Gastrocnemius medialis (tissue), 4 donors: ENCODE measurements at places on chromosomes 11 and 22. TPM values are rescaled to one million over a fixed set of nuclear protein-coding genes. Genes with fewer than 3 reads are reported as not detected.
A peak's percentile ranks its signal among the peaks of the same experiment; 100 is the strongest.

DNA sequence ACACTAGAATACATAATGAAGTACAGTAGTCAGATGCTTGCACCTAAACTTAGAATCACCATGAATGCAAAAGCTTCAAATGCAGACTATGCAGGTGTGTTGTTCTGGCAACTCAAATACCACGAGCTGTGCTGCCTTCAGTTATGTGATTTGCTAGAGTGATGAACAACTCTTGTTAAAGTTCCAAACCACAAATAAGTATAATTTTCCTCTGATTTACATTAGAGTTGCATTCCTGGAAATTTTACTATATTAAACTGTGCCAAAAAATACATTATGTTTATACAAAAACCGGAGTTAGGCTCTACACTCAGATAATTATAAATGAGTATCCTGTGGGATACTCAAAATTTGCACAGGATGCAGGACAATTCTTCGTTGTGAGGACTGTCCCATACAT is 3.0 kb downstream of the TMEM218 start:
- no peak for DNase-seq
- H3K4me3 ChIP-seq: no peak overlapping the region
- no peaks in the 10 kb centered on the region for H3K36me3 ChIP-seq
- peaks cover 11% of the 10 kb centered on the region for H3K4me1 ChIP-seq
- no peaks in the 10 kb centered on the region for H3K27me3 ChIP-seq

DNA sequence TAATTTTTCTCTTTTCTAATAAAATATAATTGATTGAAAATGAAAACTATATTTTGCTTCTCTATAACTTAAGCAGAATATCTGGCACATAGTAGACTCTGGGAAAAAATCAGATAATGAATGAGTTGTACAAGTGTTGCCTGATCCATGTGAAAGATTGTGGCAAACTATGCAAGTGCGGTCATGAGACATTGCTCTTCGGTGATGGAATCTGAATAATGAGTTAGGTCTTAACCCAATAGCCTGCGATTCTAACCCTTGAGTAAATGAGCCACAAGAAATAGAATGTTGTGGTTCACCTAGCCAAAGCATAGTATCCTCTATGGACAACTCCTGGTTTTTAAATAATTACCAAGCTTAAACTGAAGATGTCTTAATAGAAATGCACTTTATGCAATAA is 333.7 kb upstream of the LUZP2 start:
- no peaks in the 10 kb centered on the region for H3K4me1 ChIP-seq
- no peak for DNase-seq
- H3K36me3 ChIP-seq: no peaks in the 10 kb centered on the region

GRCh38 chr11:47797633-47798032 is 30.5 kb upstream of the FNBP4 start:
- no peak overlapping the region for H3K4me3 ChIP-seq
- H3K36me3 ChIP-seq: no peaks in the 10 kb centered on the region
- DNase-seq: no peak
- H3K27ac ChIP-seq: no peak overlapping the region

GRCh38 chr11:72758304-72758689 is 6.1 kb upstream of the ARAP1 start:
- no peak for DNase-seq
- no peak overlapping the region for H3K27ac ChIP-seq
- H3K4me1 ChIP-seq: peaks cover 9% of the 10 kb centered on the region
- no peaks in the 10 kb centered on the region for H3K27me3 ChIP-seq
- no peaks in the 10 kb centered on the region for H3K36me3 ChIP-seq
- no peak overlapping the region for H3K4me3 ChIP-seq

DNA sequence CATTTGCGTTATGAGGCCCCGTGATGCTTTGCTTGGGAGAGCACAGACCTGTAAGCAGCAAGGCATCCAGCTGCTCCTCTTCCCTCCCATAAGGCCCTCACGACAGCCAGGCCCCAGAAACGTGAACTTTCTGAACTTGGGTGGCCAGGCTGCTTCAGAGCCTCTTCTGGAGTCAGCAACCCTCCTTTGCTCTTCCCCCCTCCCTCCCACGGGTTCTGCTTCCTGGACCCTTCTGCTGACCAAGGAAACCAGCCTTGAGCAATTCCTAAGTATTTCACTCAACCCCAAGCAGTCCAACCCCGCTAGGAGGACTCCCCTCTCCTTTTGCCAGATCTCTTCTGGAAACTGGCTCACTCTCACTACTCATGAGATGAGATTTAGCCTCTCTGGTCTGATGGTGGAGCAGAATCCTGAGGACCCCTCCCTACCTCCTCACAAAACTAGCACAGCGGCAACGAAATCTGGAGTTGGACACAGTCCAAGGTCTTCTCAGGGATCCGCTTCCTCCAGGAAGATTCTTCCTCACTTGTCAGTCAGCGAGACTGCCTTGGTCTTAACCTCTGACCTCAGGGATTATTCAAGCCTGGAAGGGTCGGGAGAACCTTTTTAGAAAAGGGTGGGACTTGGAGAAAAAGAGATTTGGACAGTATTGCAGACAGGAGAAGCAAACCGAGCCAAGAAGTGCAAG is 86.2 kb downstream of the UBASH3B start:
- H3K4me1 ChIP-seq: no peaks in the 10 kb centered on the region
- no peaks in the 10 kb centered on the region for H3K27me3 ChIP-seq
- DNase-seq: peak; percentile 48
- no peak overlapping the region for H3K27ac ChIP-seq
- no peaks in the 10 kb centered on the region for H3K36me3 ChIP-seq

DNA sequence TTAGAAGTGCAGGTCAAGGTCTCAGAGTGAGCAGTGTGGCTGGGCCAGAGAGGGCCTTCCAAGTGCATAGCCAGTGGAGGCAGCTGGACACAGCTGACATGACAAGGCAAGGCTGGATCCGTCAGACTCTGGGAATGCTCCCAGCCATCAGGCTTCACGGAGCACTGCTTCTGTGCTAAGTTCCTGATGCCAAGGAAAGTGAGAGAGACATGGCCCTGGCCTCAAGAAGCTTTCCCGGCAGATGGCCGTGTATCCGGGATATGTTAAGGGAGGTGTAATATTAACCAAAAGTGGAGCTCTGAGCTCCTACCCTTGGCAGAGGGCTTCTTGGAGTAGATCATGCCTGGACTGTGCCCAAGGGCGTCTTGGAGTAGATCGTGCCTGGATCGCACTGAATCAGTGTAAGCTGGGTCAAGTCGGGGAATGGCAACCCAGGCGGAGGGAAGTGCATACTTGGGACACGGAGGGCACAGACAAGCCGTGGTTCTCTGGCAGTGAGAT is 7.4 kb upstream of the EFCAB6 start:
- H3K4me1 ChIP-seq: no peaks in the 10 kb centered on the region
- no peak overlapping the region for H3K4me3 ChIP-seq
- DNase-seq: no peak
- peaks cover 37% of the 10 kb centered on the region for H3K27me3 ChIP-seq
- H3K36me3 ChIP-seq: no peaks in the 10 kb centered on the region
- H3K27ac ChIP-seq: no peak overlapping the region

DNA sequence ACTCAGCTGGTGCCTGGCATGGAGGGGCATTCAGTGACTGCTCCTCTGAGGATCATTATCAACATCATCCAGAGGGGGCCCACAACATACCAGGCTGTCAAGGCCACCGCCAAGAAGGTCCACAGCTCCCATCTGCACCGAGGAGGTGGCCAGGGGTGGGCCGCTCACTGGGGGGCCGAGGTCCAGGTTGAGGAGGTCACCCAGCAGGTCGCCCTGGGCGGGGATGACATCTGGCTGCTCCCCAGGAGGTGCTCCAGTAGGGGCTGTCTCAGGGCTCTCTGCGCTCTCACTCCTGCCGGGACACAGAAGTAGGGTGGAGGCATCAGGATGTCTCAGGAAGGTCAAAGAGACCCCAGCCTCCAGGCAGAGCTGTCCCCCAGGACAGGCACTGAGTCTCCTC is 25.1 kb upstream of the RASL10A start:
- peaks cover 55% of the 10 kb centered on the region for H3K4me1 ChIP-seq
- no peaks in the 10 kb centered on the region for H3K27me3 ChIP-seq
- no peak overlapping the region for H3K4me3 ChIP-seq

GRCh38 chr11:14304601-14305000 is 54.4 kb downstream of the RRAS2 start:
- H3K4me3 ChIP-seq: no peak overlapping the region
- no peaks in the 10 kb centered on the region for H3K27me3 ChIP-seq
- peaks cover 40% of the 10 kb centered on the region for H3K4me1 ChIP-seq

- no peak overlapping the region for H3K4me3 ChIP-seq
- DNase-seq: no peak
- H3K27me3 ChIP-seq: peaks cover 16% of the 10 kb centered on the region
Observed at GRCh38 chr22:44546686-44547310, 48.8 kb upstream of the RTL6 start.

- peak; percentile 26 for DNase-seq
- no peaks in the 10 kb centered on the region for H3K27me3 ChIP-seq
- no peak overlapping the region for H3K27ac ChIP-seq
- H3K36me3 ChIP-seq: no peaks in the 10 kb centered on the region
- H3K4me1 ChIP-seq: peaks cover 51% of the 10 kb centered on the region
- no peak overlapping the region for H3K4me3 ChIP-seq
Observed at GRCh38 chr11:126112547-126112946, 49.9 kb upstream of the CDON start.

- no peaks in the 10 kb centered on the region for H3K4me1 ChIP-seq
- no peak overlapping the region for H3K4me3 ChIP-seq
- H3K27ac ChIP-seq: no peak overlapping the region
- no peak for DNase-seq
- H3K27me3 ChIP-seq: no peaks in the 10 kb centered on the region
Observed at GRCh38 chr11:84142411-84142810, 856.2 kb upstream of the CCDC90B start.

GRCh38 chr11:112885744-112886433 is 75.3 kb upstream of the NCAM1 start:
- H3K4me3 ChIP-seq: no peak overlapping the region
- no peak overlapping the region for H3K27ac ChIP-seq
- no peaks in the 10 kb centered on the region for H3K36me3 ChIP-seq
- H3K27me3 ChIP-seq: no peaks in the 10 kb centered on the region
- DNase-seq: no peak

GRCh38 chr22:26550498-26551033 is 38.3 kb upstream of the TFIP11 start:
- no peak overlapping the region for H3K4me3 ChIP-seq
- no peak for DNase-seq
- H3K4me1 ChIP-seq: peaks cover 73% of the 10 kb centered on the region
- H3K27ac ChIP-seq: peak overlapping the region; percentile 67
- no peaks in the 10 kb centered on the region for H3K36me3 ChIP-seq
- H3K27me3 ChIP-seq: no peaks in the 10 kb centered on the region

GRCh38 chr11:134558258-134558835 is 146.3 kb upstream of the B3GAT1 start:
- H3K27ac ChIP-seq: no peak overlapping the region
- H3K27me3 ChIP-seq: no peaks in the 10 kb centered on the region
- no peak overlapping the region for H3K4me3 ChIP-seq
- no peak for DNase-seq

GRCh38 chr22:47457021-47457420 is 694.6 kb downstream of the TBC1D22A start:
- H3K27me3 ChIP-seq: no peaks in the 10 kb centered on the region
- H3K4me3 ChIP-seq: no peak overlapping the region
- DNase-seq: no peak

GRCh38 chr11:1112351-1113191 is 37.9 kb downstream of the MUC2 start:
- no peaks in the 10 kb centered on the region for H3K36me3 ChIP-seq
- no peak for DNase-seq
- no peaks in the 10 kb centered on the region for H3K4me1 ChIP-seq
- H3K27me3 ChIP-seq: peaks cover under 1% of the 10 kb centered on the region
- no peak overlapping the region for H3K4me3 ChIP-seq

DNA sequence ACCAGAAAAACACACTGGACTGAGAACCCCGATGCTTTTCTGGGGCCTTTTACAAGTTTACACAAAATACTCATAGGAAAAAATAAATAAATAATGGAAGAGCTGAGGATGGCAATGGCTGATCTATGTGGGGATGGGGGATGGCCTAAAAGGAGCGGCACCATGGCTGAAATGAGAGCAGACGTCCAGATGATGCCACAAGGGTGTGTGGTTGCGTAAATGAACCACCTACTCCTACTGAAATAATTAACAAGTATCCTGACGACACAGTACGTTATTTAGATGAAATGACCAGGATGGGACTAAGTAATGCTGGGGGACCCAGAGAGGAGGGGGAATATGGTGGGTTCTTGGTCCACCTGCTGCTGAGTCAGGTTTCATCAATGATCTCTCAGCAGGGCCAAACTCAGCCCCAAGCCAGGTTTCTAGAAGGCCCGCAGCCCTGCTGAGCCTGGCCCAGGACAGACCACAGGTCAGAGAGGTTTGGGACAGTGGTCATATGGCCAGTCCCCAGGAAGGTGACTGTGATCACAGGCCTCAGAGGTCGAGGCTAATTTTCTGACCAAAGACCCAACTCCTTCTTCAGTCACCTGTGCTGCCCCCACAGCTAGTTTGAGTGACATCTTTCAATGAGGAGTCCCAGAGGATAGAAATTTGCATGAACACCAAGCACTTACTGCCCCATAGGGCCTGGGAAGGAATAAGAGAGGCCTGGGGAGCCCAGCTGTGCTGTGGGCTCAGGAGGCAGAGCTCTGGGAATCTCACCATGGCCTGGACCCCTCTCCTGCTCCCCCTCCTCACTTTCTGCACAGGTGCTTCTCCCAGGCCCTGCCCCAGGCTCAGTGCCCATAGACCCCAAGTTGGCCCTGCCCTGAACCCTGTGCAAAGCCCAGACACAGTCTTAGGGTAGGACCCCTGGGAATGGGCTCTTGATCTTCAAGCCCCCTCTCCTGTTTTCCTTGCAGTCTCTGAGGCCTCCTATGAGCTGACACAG is 76.3 kb upstream of the IGLL5 start:
- no peak overlapping the region for H3K4me3 ChIP-seq
- DNase-seq: no peak
- H3K27me3 ChIP-seq: no peaks in the 10 kb centered on the region
- H3K36me3 ChIP-seq: no peaks in the 10 kb centered on the region

- no peaks in the 10 kb centered on the region for H3K4me1 ChIP-seq
- no peaks in the 10 kb centered on the region for H3K27me3 ChIP-seq
- H3K27ac ChIP-seq: no peak overlapping the region
- no peak for DNase-seq
- H3K36me3 ChIP-seq: no peaks in the 10 kb centered on the region
Observed at GRCh38 chr11:59423835-59424234, 2.4 kb downstream of the OR5A2 start.

GRCh38 chr11:71075871-71076420 is 176.4 kb downstream of the SHANK2 start:
- H3K27ac ChIP-seq: no peak overlapping the region
- DNase-seq: no peak
- H3K36me3 ChIP-seq: no peaks in the 10 kb centered on the region
- no peaks in the 10 kb centered on the region for H3K4me1 ChIP-seq
- no peak overlapping the region for H3K4me3 ChIP-seq

GRCh38 chr11:97525273-97525672 is 1135.5 kb downstream of the JRKL start:
- no peak overlapping the region for H3K27ac ChIP-seq
- DNase-seq: no peak
- no peak overlapping the region for H3K4me3 ChIP-seq
- H3K27me3 ChIP-seq: no peaks in the 10 kb centered on the region
- no peaks in the 10 kb centered on the region for H3K4me1 ChIP-seq

The GGT1 gene
- total RNA-seq: 0.29 TPM

The MPZL3 gene
- 0.13 TPM for total RNA-seq

The CEND1 gene
- not detected for total RNA-seq

The RASSF10 gene
- total RNA-seq: not detected

The MS4A2 gene
- total RNA-seq: not detected
